Activated CD4-positive, alpha-beta memory T cell treated with anti-CD3 and anti-CD28 coated beads for 36 hours (primary cell): ENCODE measurements at places on chromosomes 2 and 18. TPM values are rescaled to one million over a fixed set of nuclear protein-coding genes. Genes with fewer than 3 reads are reported as not detected.

Gene GNLY
- total RNA-seq = 21.5 TPM

Gene CRYBA2
- total RNA-seq = not detected

Gene LRRC30
- total RNA-seq = not detected

Gene HADHB
- total RNA-seq = 78.1 TPM

GRCh38 chr18:73826098-73826497 lies 321.5 kb downstream of the FBXO15 start:
- H3K4me3 ChIP-seq = no peak overlapping the region
- no peaks in the 10 kb centered on the region for H3K36me3 ChIP-seq
- DNase-seq = no peak
- H3K27me3 ChIP-seq = no peaks in the 10 kb centered on the region

Gene EGR4
- total RNA-seq = 0.24 TPM

DNA sequence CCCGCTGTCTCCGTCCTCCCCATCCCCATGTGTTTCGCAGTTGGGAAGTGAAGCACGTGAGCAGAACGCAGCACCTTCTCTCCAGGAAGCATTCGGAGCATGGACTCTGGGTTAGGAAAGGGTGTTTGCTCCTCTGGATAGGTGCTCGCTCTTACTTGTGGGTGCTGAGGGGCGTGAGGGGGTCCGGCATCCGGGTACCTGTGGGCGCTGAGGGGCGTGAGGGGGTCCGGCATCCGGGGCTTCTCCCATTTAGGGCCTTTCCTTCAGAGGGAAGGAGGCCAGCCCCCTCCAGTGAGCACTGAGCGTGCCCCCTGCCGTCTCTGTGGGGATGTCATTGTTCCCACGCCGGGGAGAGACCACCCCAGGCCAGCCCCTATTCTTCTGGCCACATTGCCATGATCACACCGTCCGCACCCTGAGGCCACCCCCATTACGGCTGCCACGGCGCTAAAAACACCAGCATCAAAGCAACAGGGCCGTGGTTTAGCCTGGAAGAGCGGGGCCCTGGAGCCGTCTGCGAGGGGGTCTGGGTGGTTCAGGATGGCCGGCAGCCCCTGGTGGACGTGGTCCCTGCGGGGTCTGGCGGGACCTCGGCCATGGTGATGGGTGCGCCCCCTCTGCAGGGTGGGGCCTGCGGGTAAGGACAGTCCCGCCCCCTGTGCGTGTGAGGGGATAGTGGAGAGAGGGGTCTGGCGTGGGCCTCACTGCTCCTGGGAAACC lies 41.0 kb downstream of the NFATC1 start:
- peaks cover 57% of the 10 kb centered on the region for H3K4me1 ChIP-seq
- H3K4me3 ChIP-seq = no peak overlapping the region
- no peak for DNase-seq
- H3K27ac ChIP-seq = peak overlapping the region; percentile 13
- peaks cover 52% of the 10 kb centered on the region for H3K36me3 ChIP-seq

GRCh38 chr2:118169359-118170005 lies 81.2 kb downstream of the INSIG2 start:
- no peak overlapping the region for H3K27ac ChIP-seq
- no peaks in the 10 kb centered on the region for H3K4me1 ChIP-seq
- H3K27me3 ChIP-seq = no peaks in the 10 kb centered on the region
- DNase-seq = peak; percentile 49

- no peak overlapping the region for H3K4me3 ChIP-seq
- H3K27me3 ChIP-seq = peaks cover 3% of the 10 kb centered on the region
- peak; percentile 10 for DNase-seq
- no peak overlapping the region for H3K27ac ChIP-seq
- peaks cover 6% of the 10 kb centered on the region for H3K36me3 ChIP-seq
These were observed 124.1 kb downstream of the MMADHC start for GRCh38 chr2:149463328-149464002.

DNA sequence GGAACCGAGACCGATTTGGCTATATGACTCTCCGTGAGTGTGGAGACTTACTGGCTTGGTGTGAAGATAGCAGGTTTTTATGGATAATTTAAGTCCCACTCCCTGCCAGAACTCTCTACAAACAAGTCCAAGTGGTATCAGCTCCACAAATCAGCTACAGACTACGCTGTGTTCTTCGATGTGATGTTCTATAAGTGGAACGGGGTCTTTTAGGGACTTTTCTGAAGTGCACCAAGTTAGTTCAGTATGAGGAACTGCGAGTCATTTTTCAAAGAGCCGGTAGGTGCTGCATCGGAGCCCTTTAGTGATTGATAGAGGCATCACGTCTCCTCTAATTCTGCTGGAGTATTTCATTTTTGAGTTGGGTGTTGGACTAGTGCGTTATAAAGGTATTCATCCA lies 107.1 kb downstream of the TSHZ1 start:
- H3K36me3 ChIP-seq = no peaks in the 10 kb centered on the region
- H3K27me3 ChIP-seq = peaks cover 3% of the 10 kb centered on the region
- H3K4me1 ChIP-seq = no peaks in the 10 kb centered on the region
- no peak overlapping the region for H3K27ac ChIP-seq
- H3K4me3 ChIP-seq = no peak overlapping the region

DNA sequence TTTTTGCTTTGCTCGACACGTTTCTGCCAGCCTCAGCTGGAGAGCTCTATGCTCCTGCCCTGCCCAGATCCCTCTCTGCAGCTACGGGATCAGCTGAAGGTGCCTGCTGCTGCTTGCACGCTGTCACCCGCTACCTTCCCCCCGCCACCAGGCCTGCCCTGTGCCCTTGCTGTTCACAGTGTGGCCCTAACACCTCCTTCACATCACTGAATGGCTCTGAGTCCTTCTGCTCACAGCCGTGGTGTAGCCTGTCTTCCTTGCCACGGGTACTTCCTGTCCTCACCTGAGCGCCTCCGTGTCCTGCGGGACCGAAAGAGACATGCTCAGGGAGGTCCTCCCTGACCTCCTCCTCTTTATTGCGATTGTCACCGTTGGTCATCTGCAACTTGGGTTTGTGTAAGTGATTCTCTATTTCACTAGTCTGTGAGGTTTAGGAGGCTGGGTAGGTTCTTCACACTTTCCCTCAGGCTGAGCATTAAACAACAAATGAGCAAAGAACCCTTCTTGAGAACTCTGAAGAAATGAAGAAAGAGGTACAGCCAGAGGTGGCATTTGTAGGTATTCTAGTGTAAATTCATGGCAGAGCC lies 127.5 kb downstream of the NCK2 start:
- peaks cover 33% of the 10 kb centered on the region for H3K36me3 ChIP-seq
- H3K4me1 ChIP-seq = peaks cover 92% of the 10 kb centered on the region
- peak overlapping the region; percentile 87 for H3K27ac ChIP-seq
- H3K27me3 ChIP-seq = no peaks in the 10 kb centered on the region

DNA sequence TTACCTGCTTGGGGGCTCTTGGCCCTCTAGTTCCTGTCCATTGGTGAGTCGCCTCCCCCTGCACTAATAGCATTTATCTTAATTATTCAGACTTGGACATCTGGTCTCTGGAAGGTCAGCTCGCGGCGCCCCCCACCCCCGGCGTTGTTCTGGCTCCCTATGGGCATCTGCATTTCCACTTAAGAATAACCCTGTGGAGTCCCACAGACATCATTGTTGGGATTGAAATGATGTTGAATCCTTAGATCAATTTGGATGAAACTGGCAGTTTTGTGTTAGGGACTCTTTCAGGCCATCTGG lies 313.8 kb upstream of the HS6ST1 start:
- no peak for DNase-seq
- H3K27me3 ChIP-seq = no peaks in the 10 kb centered on the region
- no peak overlapping the region for H3K4me3 ChIP-seq
- no peak overlapping the region for H3K27ac ChIP-seq
- H3K36me3 ChIP-seq = no peaks in the 10 kb centered on the region
- no peaks in the 10 kb centered on the region for H3K4me1 ChIP-seq

- H3K4me3 ChIP-seq = no peak overlapping the region
- H3K27me3 ChIP-seq = no peaks in the 10 kb centered on the region
- peak overlapping the region; percentile 76 for H3K27ac ChIP-seq
- H3K36me3 ChIP-seq = peaks cover 10% of the 10 kb centered on the region
These were observed 82.0 kb upstream of the RANBP2 start for GRCh38 chr2:108637304-108637669.

DNA sequence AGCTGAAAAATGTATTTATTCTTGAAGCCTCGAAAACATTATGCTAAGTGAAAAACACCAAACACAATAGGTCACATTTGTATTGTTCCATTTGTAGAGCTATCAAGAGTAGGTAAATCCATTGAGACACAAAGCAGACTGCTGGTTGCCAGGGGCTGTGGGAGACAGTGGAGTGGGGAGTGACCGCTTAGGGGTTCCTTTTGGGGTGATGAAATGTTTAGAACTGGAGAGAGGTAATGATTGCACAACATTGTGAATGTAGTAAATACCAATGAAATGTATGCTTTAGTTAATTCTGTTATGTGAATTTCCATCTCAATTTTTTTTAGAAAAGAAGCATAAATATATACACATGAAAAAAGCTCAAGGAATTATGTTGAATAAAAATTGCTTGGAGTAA lies 15.8 kb downstream of the KCTD18 start:
- H3K36me3 ChIP-seq = peaks cover 38% of the 10 kb centered on the region
- no peak overlapping the region for H3K4me3 ChIP-seq
- no peak overlapping the region for H3K27ac ChIP-seq

DNA sequence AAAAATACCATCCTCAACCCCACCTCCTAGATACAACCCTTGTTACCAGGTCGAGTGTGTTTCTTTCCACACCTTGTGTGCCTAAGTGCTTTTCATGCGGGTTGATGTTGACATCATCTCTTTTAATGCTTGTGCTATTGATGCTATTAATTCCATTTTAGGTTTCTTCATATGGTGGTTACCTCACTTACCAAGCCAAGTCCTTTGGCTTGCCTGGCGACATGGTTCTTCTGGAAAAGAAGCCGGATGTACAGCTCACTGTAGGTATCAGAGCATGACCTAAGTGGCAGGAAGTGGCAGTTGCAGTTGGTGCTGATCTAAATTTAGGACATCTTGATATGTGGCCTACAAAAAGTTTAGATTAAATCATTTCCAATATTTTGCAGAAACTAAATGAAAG lies 149.9 kb upstream of the TTC39C start:
- H3K4me1 ChIP-seq = peaks cover 37% of the 10 kb centered on the region
- peak; percentile 49 for DNase-seq
- H3K4me3 ChIP-seq = no peak overlapping the region
- peak overlapping the region; percentile 87 for H3K27ac ChIP-seq
- H3K27me3 ChIP-seq = no peaks in the 10 kb centered on the region

- no peaks in the 10 kb centered on the region for H3K4me1 ChIP-seq
- H3K36me3 ChIP-seq = no peaks in the 10 kb centered on the region
- H3K27me3 ChIP-seq = no peaks in the 10 kb centered on the region
- no peak for DNase-seq
These were observed 291.0 kb downstream of the CYRIA start for GRCh38 chr2:16374671-16375070.

Gene HRH4
- 0.43 TPM for total RNA-seq

DNA sequence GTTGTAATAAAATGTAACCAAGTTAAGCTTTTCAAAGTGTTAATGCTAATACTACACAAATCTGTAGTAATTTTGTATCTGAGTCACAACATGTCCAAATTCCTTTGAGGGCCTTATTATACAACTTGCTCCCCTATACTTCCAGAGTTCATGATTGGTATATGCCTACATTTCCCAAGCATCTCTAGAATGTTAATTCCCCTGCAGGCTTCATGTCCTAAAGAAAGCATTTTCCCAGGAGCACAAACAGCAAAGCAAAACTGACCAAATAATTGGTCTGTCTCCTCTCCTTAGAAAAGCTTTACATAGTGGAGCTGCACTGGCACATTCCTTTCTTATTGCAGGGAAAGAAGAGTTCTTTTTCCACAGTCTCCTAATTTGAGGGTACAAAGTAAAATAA lies 3.7 kb downstream of the ALS2 start:
- no peak overlapping the region for H3K4me3 ChIP-seq
- no peak for DNase-seq
- no peaks in the 10 kb centered on the region for H3K36me3 ChIP-seq

Gene ALKAL2
- total RNA-seq = not detected

- no peak overlapping the region for H3K27ac ChIP-seq
- no peaks in the 10 kb centered on the region for H3K27me3 ChIP-seq
- H3K36me3 ChIP-seq = peaks cover 4% of the 10 kb centered on the region
These were observed 22.6 kb downstream of the IMPA2 start for GRCh38 chr18:12003894-12004293.

DNA sequence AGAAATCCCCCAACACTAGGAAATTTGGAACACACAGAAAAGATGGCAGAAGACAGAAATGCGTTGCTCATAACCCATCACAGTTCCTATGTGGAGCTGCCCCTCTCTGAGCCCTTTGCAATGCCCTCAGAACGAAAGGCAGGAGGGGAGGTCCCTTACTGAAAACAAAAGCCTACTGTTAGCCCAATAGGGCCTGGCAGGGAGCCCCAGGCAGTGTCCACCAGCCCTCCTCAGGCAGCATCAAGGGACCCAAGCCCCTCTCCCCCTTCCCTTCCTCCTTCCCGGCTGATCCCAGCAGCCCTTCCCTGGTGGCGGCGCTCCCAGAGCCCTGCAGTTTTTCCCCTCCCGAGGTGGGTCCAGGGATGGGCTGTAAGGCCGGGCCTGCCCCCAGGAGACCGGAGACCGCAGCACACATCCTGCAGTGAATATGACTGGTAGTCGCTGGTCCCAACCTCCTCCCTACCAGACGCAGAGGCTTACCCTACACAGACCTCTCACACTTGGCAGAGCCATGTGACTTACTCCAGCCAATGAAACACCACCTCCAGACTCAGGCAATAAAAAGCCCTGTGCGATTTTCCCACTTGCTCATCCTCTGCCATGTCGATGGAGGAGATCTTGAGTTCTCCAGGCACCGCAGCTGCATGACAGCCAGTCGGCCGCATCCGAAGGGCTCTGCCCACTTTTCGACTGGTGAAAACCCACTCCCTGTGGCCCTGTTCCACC lies 19.4 kb upstream of the DUSP2 start:
- peaks cover 4% of the 10 kb centered on the region for H3K36me3 ChIP-seq
- no peaks in the 10 kb centered on the region for H3K27me3 ChIP-seq
- H3K27ac ChIP-seq = peak overlapping the region; percentile 100
- peak; percentile 90 for DNase-seq

GRCh38 chr2:172516299-172516698 lies 39.6 kb upstream of the PDK1 start:
- H3K36me3 ChIP-seq = peaks cover 24% of the 10 kb centered on the region
- no peak overlapping the region for H3K4me3 ChIP-seq
- H3K27ac ChIP-seq = no peak overlapping the region
- no peaks in the 10 kb centered on the region for H3K27me3 ChIP-seq
- H3K4me1 ChIP-seq = peaks cover under 1% of the 10 kb centered on the region
